ENCODE measurements at places on chromosomes 13 and 19.

GRCh38 chr13:72029981-72030380 lies 163.0 kb upstream of the DACH1 start:
- DNase-seq, result no peak

- no peak for DNase-seq
Observed at GRCh38 chr13:37627428-37627827, 28.9 kb upstream of the POSTN start.

GRCh38 chr13:27617881-27618321 lies 2.4 kb downstream of the LNX2 start:
- DNase-seq, result no peak

DNA sequence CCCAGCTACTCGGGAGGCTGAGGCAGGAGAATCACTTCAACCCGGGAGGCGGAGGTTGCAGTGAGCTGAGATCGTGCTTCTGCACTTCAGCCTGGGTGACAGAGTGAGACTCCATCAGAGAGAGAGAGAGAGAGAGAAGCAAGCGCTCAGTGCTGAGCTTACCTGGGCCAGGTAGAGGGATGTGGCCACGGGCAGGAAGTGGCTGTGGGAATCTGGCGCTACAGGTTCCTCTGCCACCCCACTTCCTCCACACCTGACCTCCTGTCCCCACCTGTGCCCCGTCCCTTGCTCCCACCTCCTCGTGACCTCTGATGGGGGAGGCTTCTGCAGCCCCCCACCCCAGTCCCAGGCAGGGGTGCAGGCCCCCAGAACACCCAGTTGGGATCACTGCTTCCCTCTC lies 1.0 kb upstream of the NCCRP1 start:
- no peak for DNase-seq

DNA sequence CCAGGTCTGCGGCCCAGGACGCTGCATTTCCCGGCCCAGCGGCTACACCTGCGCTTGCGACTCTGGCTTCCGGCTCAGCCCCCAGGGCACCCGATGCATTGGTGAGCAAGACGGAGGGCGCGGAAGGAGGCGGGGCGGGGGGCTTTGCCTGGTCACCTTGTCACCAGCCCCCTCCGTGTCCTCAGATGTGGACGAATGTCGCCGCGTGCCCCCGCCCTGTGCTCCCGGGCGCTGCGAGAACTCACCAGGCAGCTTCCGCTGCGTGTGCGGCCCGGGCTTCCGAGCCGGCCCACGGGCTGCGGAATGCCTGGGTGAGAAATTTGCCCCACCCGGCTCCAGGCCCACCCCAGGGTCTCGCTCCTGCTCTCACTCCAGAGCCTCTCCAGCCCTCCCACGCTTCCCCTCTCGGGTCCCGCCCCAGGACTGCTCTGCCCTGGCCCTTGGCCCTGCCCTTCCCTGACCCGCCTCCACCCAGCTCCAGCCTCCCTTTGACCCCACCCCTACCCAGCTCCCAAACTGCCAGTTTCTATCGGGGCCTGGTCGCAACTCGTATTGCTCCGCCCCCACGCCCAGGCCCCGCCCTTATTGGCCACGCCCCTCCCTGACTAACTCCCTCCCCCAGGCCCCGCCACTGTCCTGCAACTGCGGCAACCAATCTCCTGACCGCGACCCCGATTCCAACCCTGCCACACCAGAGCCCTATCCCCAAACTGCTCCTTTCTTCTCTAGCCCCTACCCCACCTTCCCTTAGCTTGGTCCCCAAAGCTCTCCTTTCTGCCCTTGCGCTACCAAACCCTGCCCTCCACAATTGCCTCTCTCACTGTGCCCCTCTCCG lies 8.6 kb downstream of the LTBP4 start:
- peak; percentile 72 for DNase-seq

DNA sequence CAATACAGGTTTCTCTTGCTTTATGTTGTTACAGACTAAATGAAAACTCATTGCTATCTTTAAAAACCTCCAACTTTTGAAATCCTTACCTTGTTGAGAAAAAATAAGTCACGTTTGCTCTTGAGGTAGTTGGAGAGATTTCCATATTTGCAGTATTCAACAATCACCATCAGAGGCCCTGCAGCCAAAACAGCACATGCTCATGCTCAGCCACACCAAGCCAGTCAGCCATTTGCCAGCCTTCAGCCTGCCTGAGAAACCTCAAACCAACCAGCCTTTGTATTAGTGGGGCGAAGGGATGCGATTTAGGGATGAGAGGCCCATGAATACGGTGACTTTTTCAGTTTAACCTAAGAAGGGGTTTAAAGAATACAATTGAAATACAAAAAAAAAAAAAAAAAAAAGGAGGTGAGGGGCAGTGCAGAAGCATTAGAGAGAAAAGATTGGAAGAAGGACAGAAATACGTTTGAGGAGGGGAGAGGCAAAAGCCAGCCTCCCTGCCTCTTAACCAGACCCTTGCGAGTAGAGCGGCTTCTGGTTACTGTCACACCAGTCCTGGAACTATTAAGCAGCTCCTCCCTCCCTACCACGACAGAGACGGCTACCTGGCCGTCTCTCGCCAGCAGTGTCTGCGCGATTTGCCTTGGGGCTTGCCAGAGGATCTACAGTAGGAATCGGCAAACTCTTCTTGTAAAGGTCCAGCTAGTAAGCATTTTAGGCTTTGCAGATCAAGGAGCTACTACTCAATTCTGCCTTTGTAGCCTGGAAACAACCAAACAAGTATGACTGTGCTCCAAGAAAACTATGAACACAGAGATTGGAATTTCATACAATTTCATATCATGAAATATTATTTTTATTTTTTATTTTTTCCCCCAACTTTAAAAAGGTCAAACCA lies 167.3 kb downstream of the FLT1 start:
- no peak for DNase-seq

- DNase-seq, result no peak
Observed at GRCh38 chr19:13964776-13965175, 12.5 kb downstream of the DCAF15 start.

DNA sequence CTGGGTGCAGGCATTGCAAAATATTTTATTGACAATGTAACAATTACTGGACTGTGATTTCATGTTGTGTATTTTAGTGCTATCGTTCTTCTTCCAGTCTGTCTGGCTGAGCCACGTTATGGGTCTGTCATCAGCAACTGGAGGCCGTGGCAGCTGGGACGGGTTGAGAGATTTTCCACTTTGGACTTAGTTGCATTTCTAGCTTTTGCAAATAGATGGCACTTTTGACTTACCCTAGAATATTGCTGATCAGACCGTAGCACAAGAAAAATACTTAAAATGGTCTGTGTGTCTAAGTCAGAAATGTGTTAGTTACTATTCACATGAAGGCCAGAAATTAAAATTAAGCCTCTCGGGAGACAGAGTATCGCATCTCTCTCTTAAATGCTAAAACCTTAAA lies 211.1 kb downstream of the TEX29 start:
- DNase-seq, result no peak

DNA sequence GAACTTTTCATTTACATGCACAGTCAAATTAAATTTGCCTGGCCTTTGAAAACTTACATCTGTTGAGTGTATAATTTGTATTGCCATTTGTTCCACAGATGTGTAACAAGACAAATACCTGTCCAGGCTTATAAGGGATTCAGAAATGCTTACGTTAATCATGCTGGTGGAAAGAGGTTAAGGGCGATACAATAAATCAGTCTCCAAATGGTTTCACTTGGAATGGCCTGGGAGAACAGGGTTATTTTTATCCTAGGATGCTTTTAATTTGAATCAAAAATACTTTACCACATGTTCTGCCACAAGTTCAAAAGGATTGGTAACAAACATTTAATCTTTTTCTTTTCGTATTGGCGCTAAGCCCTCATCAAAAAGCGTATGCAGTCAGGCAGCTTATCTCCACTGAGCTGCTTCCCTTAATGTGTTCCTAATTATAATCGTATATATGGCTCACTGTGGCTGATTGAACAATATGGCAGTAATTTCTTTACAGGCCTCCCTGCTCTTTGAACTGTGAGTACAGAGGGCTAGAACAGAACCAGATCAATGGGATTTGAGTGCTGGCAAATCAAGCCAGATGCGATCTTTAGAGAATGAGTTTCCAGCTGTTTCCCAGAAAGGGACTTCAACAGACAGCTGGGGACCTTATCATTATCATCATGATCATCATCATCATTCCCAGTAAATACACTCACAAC lies 425.7 kb downstream of the SPRY2 start:
- no peak for DNase-seq

- no peak for DNase-seq
Observed at GRCh38 chr13:109819874-109820273, 33.5 kb upstream of the IRS2 start.

DNA sequence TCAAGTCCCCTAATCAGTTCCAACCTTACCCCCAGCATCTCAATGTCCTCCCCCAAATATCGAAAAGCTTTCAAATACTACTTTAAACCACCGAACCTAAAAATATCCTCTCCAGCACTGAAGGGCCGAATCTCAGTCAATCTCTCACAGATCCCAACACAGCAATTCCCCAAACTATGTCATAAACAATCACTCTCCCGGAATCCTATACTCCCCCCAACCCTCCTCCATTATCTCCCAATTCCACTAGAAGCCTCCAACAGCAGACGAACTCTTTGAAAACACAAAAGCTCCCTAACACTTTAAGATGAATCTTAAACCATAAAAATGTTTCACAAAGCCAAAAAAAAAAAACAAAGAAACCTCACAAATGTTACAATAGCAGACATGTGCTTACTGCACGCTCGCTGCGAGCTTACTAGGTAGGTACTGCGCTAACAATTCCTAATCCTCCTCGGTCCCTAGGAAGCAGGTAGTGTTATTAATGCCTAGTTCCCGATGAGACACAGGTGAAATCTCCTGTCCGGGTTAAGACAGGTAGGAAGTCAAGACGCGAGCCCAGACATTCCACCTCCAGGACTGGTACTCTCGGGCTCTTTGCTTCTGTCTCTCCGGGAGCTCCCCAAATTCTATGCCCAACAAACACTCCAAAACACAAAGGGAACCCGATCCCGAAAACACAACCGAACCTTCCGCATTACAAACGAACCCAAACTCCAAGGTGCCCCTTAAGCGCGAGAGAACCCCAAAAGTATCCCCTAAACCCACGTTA lies 14.2 kb downstream of the FBXO46 start:
- DNase-seq, result no peak
